KBM-7 (cell line): ENCODE measurements at places on chromosomes 1 and 21.

- no peak for DNase-seq
Observed at GRCh38 chr1:34235594-34235993, 58.9 kb downstream of the C1orf94 start.

DNA sequence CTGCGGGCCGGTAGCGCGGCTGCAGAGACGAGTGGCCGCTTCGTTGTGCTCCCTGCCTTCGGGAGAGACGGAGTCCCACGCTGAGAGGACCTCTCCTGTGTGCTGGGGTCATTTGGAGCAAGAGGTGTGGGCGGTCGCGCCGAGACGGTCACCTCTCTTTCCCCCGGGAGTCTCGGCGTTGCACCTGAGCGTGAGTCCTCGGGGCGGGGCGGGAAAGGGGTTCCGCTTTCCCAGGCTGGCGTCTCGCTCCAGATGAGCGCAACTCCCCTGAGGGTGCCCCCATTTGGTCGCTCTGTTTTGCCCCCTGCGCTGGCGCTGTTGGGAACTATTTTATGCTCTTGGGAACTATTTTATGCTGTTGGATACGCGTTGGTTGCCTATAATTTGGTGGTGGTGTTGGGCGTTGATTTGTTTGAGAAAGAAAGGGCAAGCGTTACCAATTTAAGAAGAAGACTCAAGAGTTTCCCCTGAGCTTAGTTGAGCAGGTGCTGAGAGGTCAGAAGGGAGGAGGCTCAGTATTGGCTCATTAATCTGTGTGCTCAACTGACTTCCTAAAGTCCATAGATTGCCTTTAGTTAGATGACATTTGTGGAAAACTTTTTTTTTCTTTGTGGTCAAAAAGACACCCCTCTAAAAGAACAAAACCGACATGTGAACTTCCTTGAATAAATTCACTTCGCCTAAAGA lies 683 bp downstream of the LRRC8B start:
- peak; percentile 73 for DNase-seq

DNA sequence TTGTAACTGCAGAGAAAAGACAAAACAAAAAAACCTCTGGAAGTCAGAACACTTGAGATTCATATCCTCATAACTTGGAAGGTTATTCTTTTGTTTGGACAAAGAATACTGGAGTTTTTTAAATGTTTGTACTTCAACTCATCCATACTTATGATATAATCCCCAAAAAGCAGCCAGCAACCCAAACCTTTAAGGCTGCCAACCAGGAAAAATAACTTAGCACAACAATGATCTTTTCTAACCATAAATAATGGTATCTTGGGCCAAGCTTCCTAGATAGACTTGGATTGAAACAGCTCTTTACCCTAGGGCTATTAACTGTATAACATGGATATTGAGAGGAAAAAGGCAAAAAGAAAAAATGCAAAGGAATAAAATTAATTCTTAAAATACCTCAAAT lies 335.1 kb downstream of the LTN1 start:
- DNase-seq = no peak

GRCh38 chr1:209443361-209443931 lies 140.1 kb upstream of the CAMK1G start:
- no peak for DNase-seq

DNA sequence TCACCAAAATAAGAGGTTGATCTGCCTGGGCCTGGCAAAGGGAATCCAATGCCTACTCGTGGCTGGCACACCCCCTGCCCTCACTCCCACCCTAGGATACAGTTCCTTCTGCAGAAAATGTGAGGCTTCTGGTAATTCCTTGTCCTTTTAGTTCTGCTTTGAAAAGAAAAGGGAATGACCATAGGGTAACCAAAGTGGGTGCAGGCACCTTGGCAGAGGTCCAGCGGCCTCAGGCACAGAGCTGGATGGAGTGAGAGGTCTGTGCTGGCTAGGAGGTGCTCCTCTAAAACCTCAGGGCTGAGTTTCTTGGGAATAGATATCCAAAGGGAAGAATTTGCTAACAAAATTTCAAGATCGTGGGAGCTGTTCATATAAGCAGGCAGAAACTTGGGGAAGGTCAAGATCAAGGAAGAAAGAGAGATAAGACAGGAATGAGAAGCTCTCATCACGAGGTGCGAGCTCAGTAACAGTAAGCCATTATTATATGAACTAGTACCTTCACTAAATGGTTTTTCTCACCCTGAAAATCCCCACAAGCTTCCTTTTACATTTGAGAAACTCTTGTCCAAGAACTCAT lies 293.1 kb upstream of the LYPLAL1 start:
- no peak for DNase-seq

GRCh38 chr1:94660258-94660657 lies 118.7 kb upstream of the F3 start:
- DNase-seq = no peak

- no peak for DNase-seq
Observed at GRCh38 chr1:168499688-168500049, 44.1 kb downstream of the XCL2 start.

- DNase-seq = no peak
Observed at GRCh38 chr1:34930702-34931071, 1.2 kb upstream of the DLGAP3 start.

- DNase-seq = no peak
Observed at GRCh38 chr1:25814549-25815087, 5.1 kb upstream of the MTFR1L start.

DNA sequence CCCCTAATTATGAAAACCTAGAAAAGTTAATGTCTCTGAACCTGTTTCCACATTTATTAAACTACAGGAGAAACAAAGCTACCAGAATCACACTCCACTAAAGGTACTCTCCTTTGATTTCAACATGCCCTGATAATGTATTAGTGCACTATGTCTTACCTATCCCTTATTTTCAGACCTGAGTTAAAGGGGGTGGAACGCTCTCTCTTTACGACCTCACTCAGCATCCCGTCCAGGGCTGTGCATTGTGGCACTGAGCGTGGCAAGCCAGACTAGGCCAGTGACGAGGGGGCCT lies 678 bp downstream of the LSM10 start:
- no peak for DNase-seq

- DNase-seq = no peak
Observed at GRCh38 chr1:39178541-39179431, 25.7 kb upstream of the MACF1 start.

- no peak for DNase-seq
Observed at GRCh38 chr1:202214089-202214843, 20.7 kb downstream of the LGR6 start.

- DNase-seq = no peak
Observed at GRCh38 chr21:35482933-35483662, 434.0 kb upstream of the RUNX1 start.

DNA sequence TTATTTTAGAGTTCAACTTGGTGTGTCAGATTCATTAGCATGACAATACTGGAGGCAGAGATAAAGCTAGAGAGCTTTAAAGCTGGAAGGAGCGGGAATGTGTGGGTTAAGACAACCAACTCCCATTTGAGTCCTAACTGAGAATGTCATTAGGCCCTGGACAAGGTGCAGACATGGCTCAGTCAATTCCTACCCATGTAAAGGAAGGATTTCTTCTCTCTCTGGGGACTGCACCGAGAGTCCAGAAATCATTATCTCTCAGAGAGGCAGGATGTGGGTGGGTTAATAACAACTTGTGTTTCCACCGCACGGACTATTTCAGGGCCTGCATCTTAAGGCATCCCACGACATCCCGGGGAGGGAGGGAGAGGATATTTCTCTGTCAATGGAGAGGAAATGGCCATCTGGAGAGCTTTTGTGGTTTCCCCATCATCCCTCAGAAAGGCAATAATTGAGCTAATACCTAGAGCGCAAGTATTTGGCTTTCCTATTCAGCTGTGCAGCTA lies 46.7 kb upstream of the SARS1 start:
- peak; percentile 67 for DNase-seq

GRCh38 chr1:210252621-210253051 lies 20.0 kb downstream of the SERTAD4 start:
- no peak for DNase-seq

- DNase-seq = peak; percentile 59
Observed at GRCh38 chr1:159132271-159132881, 39.0 kb upstream of the CADM3 start.

GRCh38 chr1:235947989-235948388 lies 81.3 kb upstream of the LYST start:
- DNase-seq = no peak

- DNase-seq = peak; percentile 8
Observed at GRCh38 chr1:172399756-172400721, 20.4 kb upstream of the C1orf105 start.

- no peak for DNase-seq
Observed at GRCh38 chr1:91806181-91806768, 79.7 kb downstream of the TGFBR3 start.

GRCh38 chr1:19809044-19809750 lies 5.9 kb downstream of the RNF186 start:
- DNase-seq = no peak

DNA sequence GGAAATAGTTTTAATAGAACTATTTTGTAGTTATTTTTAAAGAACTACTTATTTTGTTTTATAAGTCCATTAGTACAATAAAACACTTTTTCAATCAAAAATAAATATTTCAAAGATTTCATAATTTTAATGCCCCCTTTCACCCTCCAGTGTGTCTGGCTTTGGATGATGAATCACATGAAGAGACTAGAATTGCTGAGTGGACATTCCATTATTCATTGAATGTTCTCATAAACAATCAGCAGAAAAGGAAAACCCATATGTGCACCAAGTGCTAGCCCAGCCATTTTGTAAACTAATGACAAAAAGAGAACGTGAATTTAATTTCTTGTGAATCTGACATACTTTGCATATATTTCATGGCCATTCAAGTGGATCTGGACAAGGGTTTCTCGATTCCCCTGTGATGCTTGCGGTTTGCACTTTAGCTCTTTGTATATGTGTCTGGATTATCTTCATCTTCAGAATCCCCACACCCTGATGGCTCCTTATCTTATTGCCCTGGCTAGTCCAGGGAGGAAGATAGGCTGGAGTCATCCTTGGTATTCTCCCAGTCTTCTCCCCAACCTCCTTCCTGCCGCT lies 20.7 kb upstream of the CHIA start:
- DNase-seq = no peak

DNA sequence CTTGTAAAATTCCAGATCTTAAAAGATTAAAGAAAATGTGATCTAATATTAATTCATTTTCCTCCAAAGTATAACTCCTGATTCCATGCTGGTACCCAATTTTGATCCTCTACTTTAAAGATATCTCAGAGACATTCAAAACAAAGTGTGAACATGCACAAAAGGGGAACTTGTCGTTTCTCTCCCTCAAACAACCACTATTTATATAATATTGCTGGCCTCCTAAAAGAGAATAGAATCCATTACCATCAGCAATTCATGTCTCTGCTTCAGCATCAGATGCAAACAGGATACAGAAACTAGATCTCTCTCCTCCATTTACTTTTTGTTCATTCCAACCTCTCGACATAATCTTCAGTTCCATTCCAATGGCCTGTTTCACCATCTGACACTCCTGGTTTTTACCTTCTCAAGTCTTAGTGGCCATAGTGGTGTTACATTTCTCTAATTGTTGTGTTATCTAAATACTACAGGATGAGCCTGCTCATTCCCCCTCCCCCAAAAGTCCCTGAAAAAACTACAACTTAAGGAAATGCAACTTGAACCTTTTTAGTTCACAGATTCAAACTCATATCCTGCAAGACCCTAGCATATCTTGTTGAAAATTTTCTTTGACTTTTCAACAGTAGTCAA lies 4.1 kb downstream of the NRIP1 start:
- DNase-seq = peak; percentile 29

DNA sequence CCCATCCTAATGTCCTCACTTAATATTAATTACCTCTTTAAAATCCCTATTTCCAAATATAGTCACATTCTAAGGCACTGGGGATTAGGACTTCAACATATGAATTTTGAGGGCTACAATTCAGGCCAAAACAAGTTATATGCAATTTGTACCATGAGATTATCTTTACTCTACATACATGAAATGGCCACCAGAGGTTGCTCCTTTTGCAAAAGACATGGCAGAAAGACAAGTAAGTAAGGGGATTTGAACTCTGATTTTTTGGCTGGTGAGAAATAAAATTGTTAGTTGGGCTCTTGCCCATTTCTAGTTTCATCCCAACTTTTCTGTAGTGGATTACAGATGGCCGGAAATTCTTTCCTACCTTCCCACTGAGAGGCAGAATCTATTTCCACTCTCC lies 4.8 kb upstream of the ALG6 start:
- DNase-seq = no peak

DNA sequence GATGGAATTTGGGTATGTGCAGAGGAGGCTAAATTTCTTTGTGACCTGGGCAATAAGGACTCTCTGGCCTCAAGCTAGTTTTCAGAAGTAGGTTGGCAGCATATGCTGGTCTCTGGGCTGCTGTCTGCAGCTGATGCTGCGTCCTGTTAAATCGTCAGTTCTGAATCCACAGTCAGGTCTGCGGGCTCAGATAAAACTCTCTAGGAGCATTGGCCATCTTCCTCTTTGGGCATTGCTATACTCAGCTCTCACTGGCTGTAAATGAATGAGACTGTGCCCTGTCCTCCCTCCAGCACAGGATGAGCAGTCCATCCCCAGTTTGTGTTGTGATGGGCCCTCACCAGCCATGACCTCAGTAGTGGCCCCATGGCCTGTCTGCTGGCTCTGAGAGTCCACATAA lies 272.6 kb downstream of the LRRC40 start:
- no peak for DNase-seq

GRCh38 chr1:93552741-93553455 lies 105.0 kb downstream of the FNBP1L start:
- peak; percentile 69 for DNase-seq

DNA sequence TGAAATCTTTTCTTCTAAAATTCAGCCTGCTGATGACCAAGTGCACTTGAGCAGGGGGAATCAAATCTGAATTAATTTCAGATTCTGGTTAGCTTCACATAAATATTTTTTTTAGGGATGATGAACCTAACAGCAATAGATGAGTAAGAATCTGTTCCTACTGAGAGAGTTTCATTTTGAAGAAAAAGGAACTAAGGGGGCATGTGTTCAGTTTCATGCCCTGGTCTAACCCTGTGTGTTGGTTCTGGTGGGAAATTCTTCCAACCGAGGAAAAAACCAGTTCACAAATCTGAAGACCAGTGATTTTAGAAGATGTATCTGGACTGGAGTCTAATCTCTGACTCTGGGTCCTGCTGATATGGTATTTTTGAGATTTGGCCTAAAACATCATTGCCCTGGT lies 13.7 kb downstream of the SELL start:
- DNase-seq = peak; percentile 35

GRCh38 chr1:47727697-47728085 lies 269.5 kb downstream of the TRABD2B start:
- DNase-seq = no peak

- DNase-seq = no peak
Observed at GRCh38 chr21:45908536-45909237, 72.9 kb upstream of the COL6A1 start.

GRCh38 chr1:108049178-108049819 lies 84.3 kb upstream of the VAV3 start:
- DNase-seq = peak; percentile 66

GRCh38 chr21:45836268-45836655 lies 145.3 kb upstream of the COL6A1 start:
- DNase-seq = no peak

GRCh38 chr21:38667291-38667870 lies 138.3 kb upstream of the ETS2 start:
- no peak for DNase-seq
